Activated CD8-positive, alpha-beta memory T cell treated with anti-CD3 and anti-CD28 coated beads, Interleukin-2, amount 10 ng/mL, durations not matched to agents 7 days and 5 days (primary cell): ENCODE measurements at places on chromosomes 11 and 22.

GRCh38 chr22:30863081-30863833 lies 105.3 kb downstream of the MORC2 start:
- peak; percentile 25 for DNase-seq
- H3K27me3 ChIP-seq, result no peaks in the 10 kb centered on the region
- H3K36me3 ChIP-seq, result no peaks in the 10 kb centered on the region
- H3K4me3 ChIP-seq, result no peak overlapping the region
- peaks cover 6% of the 10 kb centered on the region for H3K4me1 ChIP-seq
- no peak overlapping the region for H3K27ac ChIP-seq

- H3K27me3 ChIP-seq, result peaks cover 25% of the 10 kb centered on the region
- H3K27ac ChIP-seq, result peak overlapping the region; percentile 35
- peaks cover 22% of the 10 kb centered on the region for H3K4me1 ChIP-seq
- no peak for DNase-seq
- H3K4me3 ChIP-seq, result peak overlapping the region; percentile 83
Measured at GRCh38 chr11:7514099-7514591, 346 bp downstream of the PPFIBP2 start.

DNA sequence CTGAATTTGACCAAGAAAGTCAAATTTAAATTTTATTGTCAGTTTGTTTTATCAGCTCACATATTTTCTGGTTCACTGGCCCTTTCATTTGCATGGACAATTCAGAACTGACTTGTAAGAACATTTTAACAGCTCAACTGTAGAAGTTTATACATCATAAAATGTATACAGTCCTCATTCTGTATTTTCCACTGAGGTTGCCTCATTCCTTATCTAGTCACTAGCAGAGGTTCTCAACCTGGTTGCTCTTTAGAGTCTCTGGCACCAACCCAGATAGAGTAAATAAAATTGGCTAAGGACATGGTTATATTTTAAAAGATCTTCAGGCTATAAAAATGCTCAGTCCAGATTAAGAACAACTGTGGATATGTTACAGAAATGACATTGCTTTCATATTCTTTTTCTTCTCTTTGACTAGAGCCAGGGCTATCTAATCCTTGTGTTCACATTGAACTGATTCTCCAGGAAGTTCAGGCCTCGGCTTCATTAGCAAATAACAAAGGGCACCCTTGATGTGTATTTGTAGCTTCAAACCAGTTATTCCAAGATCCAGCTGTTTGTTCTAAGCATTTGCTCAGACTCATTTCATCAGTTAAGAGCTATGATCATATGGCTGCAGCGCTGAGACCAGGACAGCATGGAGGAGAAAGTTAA lies 782.5 kb downstream of the ETS1 start:
- H3K27ac ChIP-seq, result no peak overlapping the region
- H3K27me3 ChIP-seq, result peaks cover 5% of the 10 kb centered on the region
- H3K4me3 ChIP-seq, result no peak overlapping the region
- DNase-seq, result no peak
- no peaks in the 10 kb centered on the region for H3K4me1 ChIP-seq

- H3K27me3 ChIP-seq, result no peaks in the 10 kb centered on the region
- no peak for DNase-seq
- peaks cover 3% of the 10 kb centered on the region for H3K36me3 ChIP-seq
- no peak overlapping the region for H3K4me3 ChIP-seq
Measured at GRCh38 chr11:63761931-63762653, 6.5 kb downstream of the ZFTA start.

- peak; percentile 51 for DNase-seq
- H3K36me3 ChIP-seq, result no peaks in the 10 kb centered on the region
- no peak overlapping the region for H3K27ac ChIP-seq
- H3K4me1 ChIP-seq, result peaks cover 34% of the 10 kb centered on the region
Measured at GRCh38 chr22:46072110-46072881, 78.0 kb upstream of the PPARA start.

DNA sequence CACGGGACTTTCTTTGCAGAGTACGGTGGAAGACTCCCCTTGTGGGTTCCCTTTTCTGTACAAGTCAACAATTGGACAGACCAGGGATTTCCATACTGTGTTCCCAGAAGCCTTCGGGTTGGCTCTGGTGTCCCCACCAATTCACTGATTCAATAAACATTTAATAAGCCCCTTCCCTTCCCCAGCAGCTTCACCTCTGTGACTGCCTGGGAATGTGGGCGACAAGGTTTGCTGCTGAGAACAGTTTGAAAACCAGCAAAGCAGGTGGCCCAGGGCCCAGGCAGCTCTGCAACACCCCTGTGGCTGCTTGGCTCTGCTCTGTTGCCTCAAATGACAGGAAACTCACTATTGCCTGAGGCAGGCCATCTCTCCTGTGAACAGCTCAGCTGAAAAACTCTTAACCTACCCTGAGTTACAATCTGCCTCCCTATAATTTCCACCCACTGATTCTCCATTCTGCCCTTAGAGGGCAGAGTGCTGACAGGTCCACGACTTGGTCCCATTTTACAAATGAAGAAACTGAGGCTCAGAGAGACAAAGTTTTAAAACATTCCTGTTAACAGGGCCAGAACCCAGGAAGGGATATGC lies 10.4 kb downstream of the ADORA2A start:
- no peak overlapping the region for H3K4me3 ChIP-seq
- H3K27ac ChIP-seq, result peak overlapping the region; percentile 83
- H3K36me3 ChIP-seq, result peaks cover 6% of the 10 kb centered on the region
- no peak for DNase-seq

- peaks cover 7% of the 10 kb centered on the region for H3K36me3 ChIP-seq
- peaks cover 37% of the 10 kb centered on the region for H3K4me1 ChIP-seq
- H3K4me3 ChIP-seq, result no peak overlapping the region
- no peak overlapping the region for H3K27ac ChIP-seq
Measured at GRCh38 chr11:82995754-82996398, 75.8 kb downstream of the RAB30 start.

- H3K27ac ChIP-seq, result no peak overlapping the region
- no peak for DNase-seq
- H3K4me3 ChIP-seq, result no peak overlapping the region
- peaks cover 4% of the 10 kb centered on the region for H3K36me3 ChIP-seq
Measured at GRCh38 chr11:31607914-31608313, 98.3 kb downstream of the ELP4 start.

GRCh38 chr22:47408409-47408808 lies 646.0 kb downstream of the TBC1D22A start:
- H3K27ac ChIP-seq, result no peak overlapping the region
- no peak for DNase-seq

GRCh38 chr11:115257678-115258077 lies 246.5 kb downstream of the CADM1 start:
- no peak overlapping the region for H3K4me3 ChIP-seq
- no peak for DNase-seq

- no peak overlapping the region for H3K4me3 ChIP-seq
- DNase-seq, result peak; percentile 69
Measured at GRCh38 chr11:12963792-12964536, 45.2 kb upstream of the RASSF10 start.

- H3K27ac ChIP-seq, result no peak within 1 kb of the TSS
- peaks cover 66% of the 10 kb centered on the region for H3K27me3 ChIP-seq
- H3K36me3 ChIP-seq, result no peaks in the 10 kb centered on the region
- no peak for DNase-seq
- H3K4me1 ChIP-seq, result no peaks in the 10 kb centered on the region
- H3K4me3 ChIP-seq, result no peak within 1 kb of the TSS
Measured at GRCh38 chr11:111911563-111912401, at the start of gene CRYAB. Gene CRYAB (minus strand): TSS chr11:111911770. CDS start chr11:111911724, 46 bp downstream.
